ENCODE measurements at places on chromosomes 5 and 9.

DNA sequence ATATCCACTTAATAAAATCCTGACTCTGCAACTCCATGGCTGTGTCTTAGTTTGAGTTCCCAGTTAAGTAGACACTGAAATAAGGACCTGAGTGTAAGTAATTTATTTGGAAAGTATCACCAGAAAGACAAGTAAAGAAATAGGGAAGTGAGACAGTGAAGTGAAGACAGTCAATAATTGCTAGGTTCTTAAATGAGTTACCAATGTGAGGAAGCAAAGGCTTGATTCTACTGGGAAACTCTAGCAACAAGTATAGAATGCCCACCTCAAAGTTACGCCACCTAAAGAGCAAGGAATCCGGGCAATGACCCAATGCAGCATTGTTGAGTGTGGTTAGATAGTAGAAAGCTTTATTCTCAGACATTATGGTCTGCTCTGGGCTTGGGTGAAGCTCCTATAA lies 383.9 kb downstream of the TLR4 start:
- DNase-seq, result no peak

- no peak for DNase-seq
These were observed 433.6 kb downstream of the PIK3R1 start for GRCh38 chr5:68648944-68649857.

DNA sequence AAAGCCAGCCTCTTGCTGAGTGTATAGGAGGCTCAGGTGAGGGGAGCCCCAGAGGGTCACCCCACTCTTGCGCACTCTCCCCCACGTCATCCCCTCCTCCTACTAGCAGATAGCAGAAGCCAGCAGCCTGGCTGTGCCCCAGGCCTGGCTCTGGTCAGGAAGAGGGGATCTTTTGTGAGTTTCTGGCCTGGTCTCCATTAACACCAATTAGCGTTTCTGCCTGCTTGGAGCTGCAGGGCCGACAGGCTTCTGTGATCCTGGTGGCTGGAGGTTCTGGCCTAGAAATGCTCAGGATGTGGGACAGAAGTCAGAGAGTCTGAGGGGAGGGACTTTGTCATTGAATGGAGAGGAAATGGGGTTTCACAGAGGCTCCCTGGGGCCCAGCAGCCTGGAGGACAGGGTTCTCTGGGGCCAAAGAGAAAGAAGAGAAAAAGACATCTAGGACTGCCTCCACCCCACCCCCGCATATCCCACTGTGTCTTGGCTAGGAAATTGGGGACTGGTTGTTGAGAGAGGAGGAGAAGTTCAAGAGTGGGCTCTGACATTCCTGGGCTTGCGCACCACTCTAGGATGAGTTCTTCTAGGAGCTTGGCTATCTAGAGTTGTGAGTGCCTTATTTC lies 47.5 kb upstream of the ARAP3 start:
- no peak for DNase-seq

- DNase-seq, result no peak
These were observed 200.1 kb downstream of the GAPVD1 start for GRCh38 chr9:125461636-125462190.

DNA sequence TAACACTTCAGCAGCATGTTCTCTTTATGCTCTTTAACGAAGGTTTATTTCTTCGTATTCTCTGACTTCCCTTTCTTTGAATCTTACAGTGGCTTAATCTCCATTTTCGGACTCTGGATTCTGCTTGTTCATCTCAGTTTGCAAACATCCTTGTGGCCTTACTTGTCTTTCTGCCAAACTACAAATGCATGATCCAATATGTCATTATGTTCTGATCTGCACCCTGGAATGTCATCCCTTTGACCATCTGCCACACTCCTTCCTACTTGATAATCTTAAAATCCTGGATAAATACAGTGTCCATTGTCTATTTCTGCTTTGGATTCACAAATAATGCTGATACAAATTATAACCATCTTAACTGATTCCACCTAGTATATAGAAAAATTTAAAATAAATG lies 499.2 kb downstream of the CDH18 start:
- no peak for DNase-seq

DNA sequence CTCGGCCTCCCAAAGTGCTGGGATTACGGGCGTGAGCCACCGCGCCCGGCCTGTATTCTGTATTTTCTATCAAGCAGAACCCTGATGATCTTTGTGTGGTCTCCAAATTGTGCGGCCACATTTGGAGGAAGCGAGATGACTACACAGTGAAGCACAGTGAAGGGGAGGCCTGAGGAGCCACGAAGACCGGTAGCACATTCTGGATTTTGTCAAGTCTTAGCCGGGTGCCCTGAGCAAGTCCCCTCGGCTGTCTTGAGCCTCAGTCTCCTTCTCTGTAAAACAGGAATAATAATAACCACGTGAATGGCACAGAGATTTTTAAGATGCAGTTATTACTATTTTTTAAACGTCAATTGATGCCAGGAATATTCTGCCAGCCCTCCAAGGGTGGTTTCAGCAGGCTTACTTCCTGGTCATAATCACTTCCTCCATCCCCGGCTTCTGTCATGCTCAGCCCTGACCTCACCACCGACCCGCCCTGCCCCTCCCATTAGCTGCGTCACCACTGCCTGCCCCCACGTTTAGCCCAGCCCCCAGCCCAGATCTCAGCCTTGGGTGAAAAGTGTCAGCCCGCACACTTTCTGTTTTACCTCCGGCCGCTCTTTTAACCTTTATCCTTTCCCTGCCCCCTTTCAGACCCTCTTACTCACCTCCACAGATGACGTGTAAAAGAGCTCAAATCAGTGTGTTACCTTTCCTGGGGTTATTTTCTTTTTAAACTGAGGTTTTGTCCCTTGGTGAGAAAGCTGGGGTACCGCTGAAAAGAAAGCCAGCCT lies 27.0 kb upstream of the ERGIC1 start:
- peak; percentile 85 for DNase-seq

GRCh38 chr5:141507387-141508091 lies 18.7 kb downstream of the PCDHGC5 start:
- no peak for DNase-seq

- no peak for DNase-seq
These were observed 2.2 kb downstream of the AMACR start for GRCh38 chr5:34005681-34006080.

- DNase-seq, result no peak
These were observed 94.0 kb downstream of the ZNF608 start for GRCh38 chr5:124652514-124652819.

- DNase-seq, result no peak
These were observed 248.7 kb downstream of the SEMA5A start for GRCh38 chr5:9297134-9297533.

DNA sequence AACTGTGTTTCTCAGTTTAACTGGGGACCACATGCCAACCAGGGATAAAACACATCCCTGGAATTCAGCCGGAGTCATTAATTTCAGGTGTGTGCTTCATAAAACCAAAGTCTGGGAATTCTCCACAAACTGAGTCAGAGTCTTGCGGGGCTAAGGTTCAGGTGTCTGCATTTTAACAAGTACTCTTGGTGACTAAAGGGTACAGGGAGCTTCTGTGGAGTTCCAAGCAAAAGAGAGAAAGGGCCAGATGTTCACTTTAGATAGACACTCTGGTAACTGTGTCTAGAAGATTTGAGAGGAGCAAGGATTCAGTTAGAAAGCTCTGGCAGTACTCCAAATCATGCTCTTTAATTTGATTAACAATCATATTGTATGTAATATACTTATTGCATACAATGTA lies 4.0 kb downstream of the NADK2 start:
- DNase-seq, result no peak

GRCh38 chr9:69917743-69918142 lies 97.1 kb downstream of the CFAP95 start:
- DNase-seq, result no peak

DNA sequence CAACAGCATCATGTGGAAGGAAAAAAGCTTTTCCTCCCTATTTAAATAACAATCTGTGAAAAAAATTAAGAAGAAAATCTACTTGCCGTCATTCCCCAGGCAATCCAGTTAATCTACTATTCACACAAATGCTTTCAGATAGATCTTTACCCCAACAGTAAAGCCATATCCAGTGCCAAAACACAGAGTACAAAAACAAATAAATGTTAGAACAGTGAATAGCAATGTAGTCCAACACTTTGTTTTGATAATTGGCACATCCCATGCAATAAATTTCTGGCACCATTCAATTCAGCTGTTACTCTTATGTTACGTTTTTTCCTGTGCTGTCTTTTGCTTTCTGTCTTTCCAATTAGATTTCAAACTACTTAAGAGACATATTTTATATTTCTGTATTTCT lies 2245.5 kb upstream of the WWC1 start:
- no peak for DNase-seq
